ENCODE measurements at places on chromosomes 4 and X.

DNA sequence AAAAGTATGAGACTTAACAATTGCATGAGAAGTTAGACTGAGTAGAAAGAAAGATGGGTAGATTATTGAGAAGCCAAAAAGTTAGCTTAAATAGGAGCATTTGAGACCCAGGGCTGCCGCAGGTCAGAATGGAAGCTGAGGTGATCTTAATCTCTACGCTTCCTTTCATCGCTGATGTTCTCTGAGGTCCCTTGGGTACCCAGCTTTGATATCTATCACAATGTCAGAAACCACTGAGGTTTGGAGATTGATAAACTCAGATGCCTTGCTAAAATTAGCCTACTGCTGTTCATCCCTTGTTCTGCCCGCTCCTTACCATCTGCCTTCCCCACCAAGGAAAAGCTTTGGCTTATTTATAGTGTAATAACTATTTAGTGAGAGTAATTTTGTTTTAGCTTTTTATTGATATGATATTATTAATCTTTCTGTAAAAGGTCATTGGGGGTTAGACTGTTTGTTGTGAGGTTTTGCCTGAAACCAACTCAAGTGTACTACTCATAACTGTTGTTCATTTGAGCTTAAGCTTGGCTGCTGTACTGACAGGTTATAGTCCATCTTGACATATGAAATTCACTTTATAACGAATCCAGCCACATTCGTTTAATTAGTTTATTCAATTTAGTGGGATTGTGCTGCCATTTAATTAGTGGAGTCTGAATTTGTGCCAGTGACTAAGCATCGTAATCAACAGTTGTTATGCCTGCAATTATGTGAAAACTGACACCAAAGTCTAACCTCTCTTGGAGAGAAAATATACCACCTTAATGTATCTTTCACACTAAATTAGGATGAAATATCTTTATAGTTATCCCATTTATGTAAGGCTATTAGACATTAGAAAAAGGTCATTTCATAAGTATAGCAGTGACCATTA lies 15.1 kb downstream of the MCUB start:
- no peak for DNase-seq

DNA sequence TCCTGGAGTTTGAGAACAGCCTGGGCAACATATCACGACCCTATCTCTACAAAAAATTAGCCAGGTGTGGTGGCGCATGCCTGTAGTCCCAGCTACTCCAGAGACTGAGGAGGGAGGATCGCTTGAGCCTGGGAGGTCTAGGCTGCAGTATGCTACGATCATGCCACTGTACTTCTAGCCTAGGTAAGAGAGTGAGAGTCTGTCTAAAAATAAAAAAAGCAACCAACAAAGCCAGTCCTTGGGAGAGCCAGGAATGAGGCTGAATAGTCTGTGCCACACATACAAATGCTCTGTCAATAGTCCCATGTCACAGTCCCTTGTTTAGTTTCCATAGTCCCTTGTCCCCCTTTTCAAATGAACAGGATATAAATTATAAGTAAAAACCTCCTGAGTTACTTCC lies 19.3 kb upstream of the PRSS48 start:
- DNase-seq: no peak

DNA sequence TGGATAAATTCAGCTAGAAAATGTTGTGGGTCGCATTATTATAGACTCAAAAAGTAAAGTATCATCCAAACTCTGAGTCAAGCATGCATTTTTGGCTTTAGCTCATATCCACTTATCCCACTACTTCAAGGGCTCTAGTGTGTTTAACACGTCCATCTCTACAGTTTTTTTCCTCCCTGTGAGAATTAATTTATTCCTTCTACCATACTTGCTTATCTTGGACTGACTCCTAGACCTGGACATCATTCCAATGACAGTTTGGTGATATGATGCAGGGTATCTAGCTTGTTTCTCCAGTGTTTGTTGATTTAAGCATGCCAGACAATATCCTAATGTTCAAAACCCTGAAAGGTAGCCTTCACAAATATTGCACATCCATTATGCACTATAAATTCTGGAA lies 1037.1 kb upstream of the INTU start:
- no peak for DNase-seq

DNA sequence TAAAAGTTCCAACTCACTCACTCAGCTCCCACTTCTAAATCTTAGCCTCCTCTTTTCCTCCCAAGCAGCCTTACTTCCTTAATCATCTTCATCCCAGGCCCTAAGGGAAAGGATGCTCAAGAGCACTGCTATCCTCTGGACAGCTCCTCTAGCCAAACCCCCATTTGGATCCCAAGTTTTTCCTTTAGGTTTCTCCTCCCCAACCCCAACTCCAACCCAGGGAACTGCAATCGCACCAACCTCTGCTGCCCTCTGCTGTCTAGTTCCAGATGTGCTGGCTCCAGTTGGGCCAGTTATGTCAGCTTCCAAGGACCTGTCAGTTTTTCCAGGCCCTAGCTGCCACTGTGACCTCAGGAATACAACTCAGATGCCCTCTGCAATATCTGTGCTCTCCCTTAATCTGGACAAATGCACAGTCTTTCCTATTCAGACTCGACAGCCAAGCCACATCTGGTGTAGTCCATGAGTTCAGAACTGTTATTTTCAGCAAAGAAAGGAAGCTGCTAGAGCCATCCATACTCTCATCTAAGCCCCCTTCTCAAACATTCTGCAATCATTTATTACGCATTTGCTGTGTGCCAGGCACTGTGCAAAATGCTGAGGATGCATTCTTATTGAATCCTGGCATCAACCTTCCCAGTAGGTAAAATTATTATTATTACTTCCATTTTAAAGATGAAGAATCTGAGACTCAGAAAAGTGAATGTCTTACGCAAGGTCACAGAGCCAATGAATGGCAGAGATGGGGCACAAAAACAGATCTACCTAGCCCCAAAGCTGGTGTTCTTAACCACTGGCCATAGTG lies 12.3 kb upstream of the XPNPEP2 start:
- no peak for DNase-seq

DNA sequence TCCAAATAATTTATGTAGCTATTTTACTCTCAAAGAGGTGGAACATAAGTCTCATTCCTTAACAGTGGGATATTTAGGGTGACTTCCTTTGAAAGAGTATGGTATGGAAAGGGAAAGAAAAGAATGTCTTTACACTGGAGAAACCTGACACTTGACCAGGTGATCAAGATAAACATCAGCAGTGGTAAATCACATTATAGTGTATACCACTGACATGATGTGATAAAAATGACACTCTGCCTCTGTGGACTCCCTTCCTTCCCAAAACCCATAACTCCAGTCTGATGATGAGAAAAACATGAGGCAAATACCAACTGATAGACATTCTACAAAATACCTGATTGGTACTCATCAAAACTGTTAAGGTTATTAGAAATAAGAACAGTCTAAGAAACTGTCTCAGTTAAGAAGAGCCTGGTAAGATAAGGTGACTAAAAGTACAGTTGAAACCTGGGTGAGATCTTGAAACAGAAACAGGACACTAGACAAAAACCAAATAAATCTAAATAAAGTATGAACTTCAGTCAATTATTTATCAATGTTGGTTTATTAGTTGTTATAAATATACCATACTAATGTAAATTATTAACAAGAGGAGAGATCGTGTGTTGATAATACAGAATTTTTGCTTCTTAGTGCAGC lies 144.2 kb upstream of the PCDH18 start:
- DNase-seq: no peak

DNA sequence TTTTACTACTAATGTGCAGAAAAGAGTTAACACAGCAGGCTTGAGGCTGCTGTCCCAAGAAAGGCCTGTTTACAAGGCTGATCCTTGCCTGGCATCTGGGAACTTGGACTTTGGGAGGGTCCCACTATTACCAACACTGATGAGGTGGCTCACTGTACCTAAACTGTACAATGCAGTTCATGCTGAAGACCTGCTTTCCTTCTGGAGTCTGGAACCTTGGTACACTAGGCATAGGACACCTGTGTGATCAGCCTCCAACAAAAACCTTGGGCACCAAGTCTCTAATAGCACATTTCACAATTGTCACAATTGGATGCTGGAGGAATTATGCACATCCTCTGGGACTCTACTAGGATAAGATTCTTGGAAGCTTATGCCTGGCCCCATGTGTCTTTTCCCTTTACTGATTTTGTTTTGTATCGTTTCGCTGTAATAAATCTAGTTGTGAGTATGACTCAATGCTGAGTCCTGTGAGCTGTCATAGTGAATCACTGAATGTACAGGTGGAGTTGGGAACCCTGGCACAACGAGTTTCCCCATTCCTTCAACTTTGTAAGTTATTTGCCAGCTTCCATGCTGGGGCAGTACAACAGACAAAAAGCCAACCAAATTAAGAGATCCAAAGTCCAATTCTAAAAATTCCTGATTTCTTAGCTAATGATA lies 45.9 kb downstream of the TEC start:
- no peak for DNase-seq

GRCh38 chr4:146291313-146291712 lies 77.0 kb downstream of the REELD1 start:
- DNase-seq: no peak

- no peak for DNase-seq
Observed at GRCh38 chrX:47631676-47632075, 1.9 kb upstream of the CFP start.

- no peak for DNase-seq
Observed at GRCh38 chr4:152780267-152780778, 569 bp downstream of the ARFIP1 start.

- no peak for DNase-seq
Observed at GRCh38 chr4:27132497-27132896, 271.9 kb downstream of the STIM2 start.

DNA sequence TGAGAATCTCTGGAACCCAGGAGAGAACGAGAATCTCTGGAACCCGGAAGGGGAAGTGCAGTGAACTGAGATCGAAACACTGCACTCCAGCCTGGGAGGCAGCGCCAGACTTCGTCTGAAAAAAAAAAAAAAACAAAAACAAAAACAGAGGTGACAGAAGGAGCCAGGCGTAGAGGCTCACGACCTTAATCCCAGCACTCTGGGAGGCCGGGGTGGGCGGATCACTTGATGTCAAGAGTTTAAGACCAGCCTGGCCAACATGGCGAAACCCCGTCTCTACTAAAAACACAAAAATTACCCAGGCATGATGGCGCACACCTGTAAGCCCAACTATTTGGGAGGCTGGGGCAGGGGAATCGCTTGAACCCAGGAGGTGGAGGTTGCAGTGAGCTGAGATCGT lies 17.0 kb downstream of the ZNF280C start:
- no peak for DNase-seq

Data from activated gamma-delta T cell treated with anti-CD3 and anti-CD28 coated beads, Interleukin-2, amount 50 U/mL, for 16 hours (primary cell).